ENCODE measurements at places on chromosomes 1 and 21.

DNA sequence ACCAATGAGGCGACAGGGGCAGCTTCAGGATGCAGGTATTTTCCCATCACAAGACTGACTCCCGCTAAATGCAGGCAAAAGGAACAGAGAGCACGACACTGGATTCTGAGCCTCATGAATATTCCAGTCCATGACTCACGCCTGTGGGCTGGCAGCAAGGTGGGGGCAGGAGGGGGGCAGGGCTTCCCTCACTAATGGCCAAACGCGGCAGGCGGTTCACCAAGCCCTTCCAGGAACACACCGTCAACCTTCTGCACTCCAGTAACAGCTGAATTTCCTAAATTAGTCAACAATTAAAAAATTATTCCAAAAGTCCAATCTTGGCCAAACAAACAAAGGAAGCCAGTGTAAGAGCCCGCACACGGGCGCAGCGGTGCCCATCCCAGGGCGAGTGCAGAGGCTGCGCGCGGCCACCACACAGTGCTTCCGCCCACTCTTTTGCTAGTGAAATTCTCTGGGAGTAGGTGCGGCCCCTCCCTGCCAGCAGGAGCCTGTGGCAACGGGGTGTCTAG lies 12.5 kb upstream of the GPR153 start:
- DNase-seq: peak; percentile 87

DNA sequence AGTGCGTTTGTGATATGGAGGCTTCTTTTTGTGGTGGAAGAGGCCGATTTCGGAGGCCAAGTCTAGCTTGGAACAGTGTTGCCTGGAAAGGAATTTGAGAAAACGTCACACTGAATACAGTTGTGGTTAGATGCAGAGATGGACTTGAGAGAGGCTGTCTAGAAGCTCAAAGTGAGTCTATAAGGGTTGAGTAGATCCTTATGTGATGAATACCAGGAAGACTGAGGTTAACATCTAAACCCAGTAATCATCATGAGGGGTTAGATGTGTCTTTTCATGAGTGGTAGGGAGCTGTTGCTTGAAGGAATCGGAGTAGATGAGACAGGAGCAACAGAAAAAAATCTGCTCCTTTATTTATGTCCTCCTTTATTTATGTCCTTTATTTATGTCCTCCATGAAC lies 114.6 kb upstream of the IVNS1ABP start:
- DNase-seq: no peak

DNA sequence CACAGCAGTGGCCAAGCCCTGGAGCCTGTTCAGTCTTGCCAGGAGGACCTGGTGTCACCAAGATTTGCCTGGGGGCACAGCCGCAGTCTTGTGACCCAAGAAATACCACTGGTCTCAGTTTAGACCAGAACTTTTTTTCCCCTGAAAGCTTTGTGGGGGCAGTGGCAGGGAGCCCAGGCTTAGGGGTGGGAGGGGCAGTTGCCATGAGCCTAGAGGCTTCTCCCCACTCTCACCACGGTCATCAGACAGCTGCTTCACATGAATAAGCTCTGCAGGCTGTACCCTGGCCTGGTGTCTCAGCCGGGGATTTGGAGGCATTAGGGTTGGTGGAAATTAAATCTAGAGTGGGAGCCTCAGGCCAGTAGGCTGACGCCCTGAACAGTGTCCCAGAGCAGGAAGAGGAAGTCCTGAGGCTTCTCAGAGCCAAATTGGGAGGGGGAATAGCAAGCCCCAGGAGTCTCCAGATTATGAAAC lies 73.7 kb downstream of the SLC16A1 start:
- DNase-seq: no peak

DNA sequence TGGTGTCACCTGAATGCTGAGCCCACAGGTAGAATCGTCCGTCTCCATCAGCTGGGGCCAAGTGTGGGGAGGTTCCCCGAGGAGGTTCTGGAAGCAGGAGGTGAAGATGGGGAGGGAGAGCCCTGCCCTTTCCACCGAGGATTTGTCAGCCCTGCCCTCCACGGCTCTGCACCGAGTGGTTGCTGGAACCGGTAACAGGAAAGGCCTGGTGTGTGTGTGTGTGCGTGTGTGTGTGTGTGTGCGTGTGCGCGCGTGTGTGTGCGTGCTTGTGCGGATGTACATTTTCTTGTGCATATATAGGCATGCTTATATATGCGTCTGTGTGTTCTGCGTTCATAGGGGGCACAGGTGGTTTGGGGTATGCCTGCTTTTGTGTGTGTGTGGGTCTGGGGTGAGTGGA lies 3.5 kb downstream of the NBL1 start:
- no peak for DNase-seq

DNA sequence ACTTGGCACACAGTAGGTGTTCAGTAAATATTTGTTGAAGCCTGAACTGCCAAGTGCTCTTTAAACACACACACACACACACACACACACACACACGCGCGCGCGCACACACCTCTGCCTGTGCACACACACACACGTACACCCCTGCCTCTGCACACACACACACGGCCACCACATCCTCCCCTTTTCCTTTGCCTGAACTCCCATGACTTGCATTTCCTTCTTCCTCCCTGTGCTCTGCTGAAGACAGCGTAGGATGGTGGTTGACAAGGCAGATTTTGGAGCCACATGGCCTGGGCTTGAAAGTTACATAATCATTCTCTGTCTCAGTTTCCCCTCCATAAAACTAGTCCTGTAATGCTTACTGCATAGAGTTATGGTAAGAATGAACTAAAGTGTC lies 712.3 kb downstream of the PTPRU start:
- DNase-seq: no peak

GRCh38 chr1:118204105-118204504 lies 19.1 kb upstream of the SPAG17 start:
- no peak for DNase-seq

DNA sequence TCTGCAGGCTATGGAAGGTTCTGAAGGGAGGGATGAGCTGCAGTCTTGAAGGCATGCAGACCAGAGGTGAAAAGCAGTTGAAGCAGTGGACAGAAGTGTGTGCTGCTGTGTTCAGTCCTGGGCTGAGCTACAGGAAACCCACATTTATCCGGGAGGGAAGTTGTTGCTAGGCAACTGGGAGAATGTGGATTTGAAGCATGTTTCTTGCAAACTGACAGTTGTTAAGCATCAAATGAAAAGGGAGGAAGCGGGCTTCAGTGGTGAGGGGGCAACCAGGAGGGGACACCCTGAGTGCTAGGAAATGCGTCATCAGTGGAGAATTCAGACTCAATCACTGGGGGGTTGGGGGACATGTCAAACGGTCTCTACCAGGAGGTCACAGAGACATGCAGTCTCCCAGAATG lies 28.7 kb downstream of the ABCA4 start:
- DNase-seq: no peak

Data from NCI-H510A treated with DMSO at 0.1 percent for 48 hours (cell line).